ENCODE measurements at places on chromosomes 4 and X.

DNA sequence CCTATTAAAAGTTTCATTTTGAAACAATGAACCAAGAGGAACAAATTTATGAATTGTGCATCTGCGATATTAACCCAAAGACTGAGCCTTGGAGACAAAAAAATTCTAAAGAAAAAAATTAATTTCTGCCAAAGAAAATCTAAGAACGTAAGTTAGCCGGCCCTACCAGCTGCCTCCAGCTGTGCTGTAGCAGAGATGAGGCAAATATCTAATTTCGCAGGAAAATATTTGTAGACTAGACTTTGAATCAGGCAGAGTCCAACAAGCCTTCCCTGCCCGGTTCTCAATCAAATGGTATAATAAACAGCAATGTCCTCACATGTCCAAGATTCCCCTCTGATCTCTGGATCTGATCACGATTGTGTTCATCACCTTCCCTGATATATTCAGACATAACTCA, 21.2 kb upstream of the SMIM20 start:
- no peak for DNase-seq

- no peak for DNase-seq
These were observed 18.6 kb upstream of the RNF128 start for GRCh38 chrX:106707771-106708454.

DNA sequence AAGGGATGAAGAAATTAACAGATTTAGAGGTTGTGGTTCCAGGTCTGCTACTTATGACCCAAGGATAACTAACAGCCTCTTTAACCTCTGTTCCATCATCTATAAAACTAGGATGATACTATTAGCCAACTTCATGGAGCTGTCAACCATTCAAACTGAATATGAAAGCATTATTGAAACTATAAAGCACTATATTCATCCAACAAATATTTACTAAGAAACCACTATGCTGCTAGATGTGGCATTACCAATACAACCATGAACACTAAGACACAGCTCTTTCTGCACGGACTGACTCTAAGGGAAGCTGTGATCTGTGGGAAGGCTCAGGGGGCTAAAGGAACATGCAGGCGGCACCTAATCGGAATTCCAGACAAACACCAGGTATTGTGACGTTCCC, 66.0 kb downstream of the APBB2 start:
- no peak for DNase-seq

- DNase-seq: no peak
These were observed 1667.9 kb upstream of the PCDH7 start for GRCh38 chr4:29052266-29052665.

DNA sequence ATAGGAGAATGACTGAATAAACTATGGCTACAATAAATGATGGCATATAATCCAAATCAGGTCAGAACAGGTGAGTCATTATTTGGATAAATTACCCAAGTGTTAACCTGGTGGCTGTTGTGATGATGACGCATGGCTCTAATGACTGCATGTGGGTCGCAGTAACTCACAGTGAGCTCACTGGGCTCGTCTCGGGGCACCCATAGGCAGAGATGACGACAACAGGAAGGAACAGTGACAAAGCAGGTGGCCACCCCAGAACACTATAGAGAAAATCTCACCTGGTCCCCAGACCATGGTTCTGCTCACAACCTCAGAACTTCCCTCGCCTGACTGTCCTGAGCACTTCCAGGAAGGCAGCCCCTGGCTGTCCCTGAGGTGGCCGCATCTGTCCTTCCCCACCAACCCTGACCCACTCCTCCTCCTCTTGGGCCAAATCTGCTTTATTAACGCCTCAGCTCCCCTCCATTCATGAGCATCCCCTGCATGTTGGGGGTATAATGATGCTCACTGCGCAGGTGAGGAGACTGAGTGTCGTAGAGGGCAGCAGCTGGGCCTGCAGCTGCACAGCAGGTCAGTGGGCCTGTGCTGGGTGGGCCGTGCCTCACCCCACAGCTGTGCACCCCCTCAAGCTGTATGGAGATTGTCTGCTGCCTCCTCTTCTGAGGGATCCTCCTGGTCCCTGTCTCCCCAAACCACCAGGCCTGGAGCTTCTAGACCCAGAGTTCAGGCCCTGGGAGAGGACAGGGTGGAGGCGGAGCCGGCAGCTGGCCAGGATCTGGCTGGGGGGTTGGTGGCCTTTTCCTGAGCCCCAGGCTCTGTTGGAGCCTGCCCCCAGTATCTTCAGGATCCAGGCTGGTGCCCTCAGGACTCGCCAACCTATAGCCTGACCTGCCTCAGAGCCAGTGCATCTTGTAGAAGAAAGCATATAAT, 30.9 kb upstream of the FAM156A start:
- DNase-seq: no peak

DNA sequence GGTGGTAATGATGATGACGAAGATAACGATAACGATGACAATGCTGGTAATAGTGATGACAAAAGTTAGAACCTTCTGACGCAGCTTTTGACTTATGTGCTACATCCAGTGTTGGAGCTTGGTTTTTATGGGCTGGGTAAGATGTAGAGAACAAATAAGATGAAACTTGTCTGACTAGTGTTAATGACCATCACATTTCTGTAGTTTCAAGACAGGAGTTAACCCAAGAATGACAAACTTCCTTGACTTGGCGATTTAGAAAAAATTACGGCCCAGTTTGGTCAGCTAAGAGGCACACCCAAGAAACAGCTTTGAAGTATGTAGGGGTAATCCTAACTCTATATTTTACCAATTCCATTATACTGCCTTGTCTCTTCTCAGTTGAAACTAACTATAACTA, at the start of gene TMPRSS11B:
TSS of gene TMPRSS11B (minus strand) at position 101 of the 400 bp plus-strand sequence. CDS start 136 bp downstream, outside the sequence.
- no peak for DNase-seq

- DNase-seq: no peak
These were observed 396.6 kb downstream of the MAPK10 start for GRCh38 chr4:85963231-85963630.

DNA sequence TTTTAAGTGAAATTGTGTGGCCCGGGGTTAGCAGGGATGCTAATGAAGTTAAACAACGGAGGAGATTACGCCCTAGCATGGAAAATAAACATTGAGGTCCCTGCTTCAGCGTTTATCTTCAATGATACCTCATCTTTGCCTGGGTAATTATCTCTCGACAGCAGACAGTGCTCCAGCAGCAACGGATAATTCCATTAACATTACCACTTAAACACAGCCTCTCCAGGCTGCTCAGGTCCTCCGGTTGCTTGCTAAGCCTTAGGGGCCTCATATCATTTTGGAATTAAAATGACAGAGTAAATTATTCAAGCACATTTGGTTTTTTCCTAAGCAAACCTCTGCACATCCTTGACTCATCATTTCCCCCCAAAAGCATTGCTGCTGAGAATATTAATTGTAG, 281.5 kb upstream of the KLF3 start:
- DNase-seq: peak; percentile 90

DNA sequence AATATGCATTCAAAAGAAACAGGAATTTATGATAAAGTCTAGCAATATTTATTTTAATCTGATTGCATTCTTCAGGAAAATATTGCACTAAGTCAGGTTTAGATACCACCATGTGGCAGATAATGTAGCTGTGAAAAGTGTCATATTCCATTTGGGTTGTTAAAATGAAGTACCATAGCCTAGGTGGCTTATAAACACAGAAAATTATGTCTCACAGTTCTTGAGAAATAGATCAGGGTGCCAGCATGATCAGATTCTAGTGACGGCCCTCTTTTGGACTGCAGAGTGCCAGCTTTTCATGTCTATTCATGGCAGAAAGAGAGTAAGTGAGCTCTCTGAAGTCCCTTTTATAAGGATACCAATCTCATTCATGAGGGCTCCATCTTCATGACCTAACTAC, 5.6 kb upstream of the ADGRL3 start:
- no peak for DNase-seq

DNA sequence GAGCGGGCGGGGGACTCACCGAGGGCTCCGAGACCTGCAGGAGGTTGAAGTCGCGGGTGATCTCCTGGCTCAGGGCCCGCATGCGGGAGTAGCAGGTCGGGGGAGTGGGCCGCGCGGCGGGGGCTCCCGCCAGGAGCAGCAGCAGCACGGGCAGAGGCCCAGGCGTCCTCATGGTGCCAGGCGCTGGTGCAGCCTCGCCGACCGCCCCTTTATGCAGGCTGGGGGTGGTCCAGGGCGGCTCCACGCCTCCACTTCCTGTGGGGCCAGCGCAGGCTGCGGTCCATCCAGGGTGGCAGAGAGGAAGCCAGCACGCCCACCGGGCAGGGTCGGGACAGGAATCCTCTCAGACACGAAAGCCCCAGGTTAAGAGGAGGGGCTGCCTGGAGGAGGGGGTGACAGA, at the start of gene CYTL1:
TSS of gene CYTL1 (minus strand) at position 185 of the 400 bp plus-strand sequence. CDS start at position 172, 13 bp downstream.
- peak; percentile 65 for DNase-seq

- DNase-seq: no peak
These were observed 6.5 kb upstream of the NUDT6 start for GRCh38 chr4:122928930-122929329.

GRCh38 chr4:40394236-40394635, 59.1 kb downstream of the CHRNA9 start:
- no peak for DNase-seq

DNA sequence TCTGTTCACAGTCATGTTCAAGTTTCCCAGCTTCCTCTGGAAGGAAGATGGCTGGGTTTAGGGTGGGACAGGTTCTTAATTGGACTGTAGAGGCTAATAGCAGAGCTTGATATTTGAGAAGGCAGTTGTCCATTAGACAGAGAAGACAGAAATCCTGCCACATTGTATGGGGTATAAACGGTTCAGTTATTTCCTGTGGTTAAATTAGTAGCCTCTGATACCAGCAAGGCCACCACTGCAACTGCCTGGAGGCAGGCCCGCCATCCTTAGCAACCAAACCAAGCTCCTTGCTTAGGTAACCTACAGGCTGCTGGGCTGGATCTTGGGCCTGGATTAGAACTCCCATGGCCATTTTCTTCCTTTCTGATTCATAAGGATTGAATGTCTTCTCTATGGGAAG, 1367.0 kb downstream of the PCDH7 start:
- no peak for DNase-seq

DNA sequence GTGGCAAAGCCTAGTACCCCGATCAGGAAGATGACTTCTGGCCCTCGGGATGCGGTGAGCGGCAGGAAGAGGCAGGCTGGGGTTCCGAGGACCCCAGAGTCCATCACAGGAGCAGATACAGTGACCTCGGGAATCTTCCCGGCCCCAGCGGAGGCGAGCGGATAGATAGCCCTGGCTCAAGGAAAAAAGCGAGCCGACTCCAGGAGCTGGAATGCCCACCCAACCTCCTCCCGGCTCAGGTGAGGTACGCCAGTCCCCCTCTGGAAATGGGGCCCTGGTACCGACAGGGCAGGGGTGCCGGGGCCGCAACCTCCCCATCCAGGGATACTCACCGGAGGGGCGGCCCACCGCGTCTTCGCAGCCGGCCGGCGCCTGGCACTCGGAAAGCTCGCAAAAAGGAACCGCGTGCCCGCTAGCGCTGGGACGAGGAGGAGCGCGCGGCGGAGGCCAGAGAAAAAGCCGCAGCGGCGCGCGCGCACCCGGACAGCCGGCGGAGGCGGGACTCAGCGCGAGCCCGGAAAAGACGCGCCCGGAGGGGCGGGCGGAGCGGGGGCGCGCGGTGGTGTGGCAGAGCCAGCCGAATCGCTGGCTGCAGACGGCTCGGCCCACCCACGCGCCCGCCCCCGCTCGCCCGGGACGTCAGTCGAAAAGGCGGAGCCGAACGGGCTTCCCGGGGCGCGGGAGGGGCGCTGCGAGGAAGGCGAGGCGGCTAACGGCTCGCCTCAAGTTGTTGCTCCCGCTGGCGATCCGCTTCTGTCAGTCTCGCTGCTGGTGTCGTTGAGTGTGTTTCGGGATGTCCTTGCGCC, at the start of gene ACSL4:
TSS of gene ACSL4 (minus strand) at position 451 of the 806 bp plus-strand sequence. CDS start 49,894 bp downstream, outside the sequence.
- peak; percentile 86 for DNase-seq

- no peak for DNase-seq
These were observed 562.9 kb upstream of the MAGEB2 start for GRCh38 chrX:29652484-29652883.

- DNase-seq: no peak
These were observed 301.4 kb downstream of the TMA16 start for GRCh38 chr4:163795885-163796284.

DNA sequence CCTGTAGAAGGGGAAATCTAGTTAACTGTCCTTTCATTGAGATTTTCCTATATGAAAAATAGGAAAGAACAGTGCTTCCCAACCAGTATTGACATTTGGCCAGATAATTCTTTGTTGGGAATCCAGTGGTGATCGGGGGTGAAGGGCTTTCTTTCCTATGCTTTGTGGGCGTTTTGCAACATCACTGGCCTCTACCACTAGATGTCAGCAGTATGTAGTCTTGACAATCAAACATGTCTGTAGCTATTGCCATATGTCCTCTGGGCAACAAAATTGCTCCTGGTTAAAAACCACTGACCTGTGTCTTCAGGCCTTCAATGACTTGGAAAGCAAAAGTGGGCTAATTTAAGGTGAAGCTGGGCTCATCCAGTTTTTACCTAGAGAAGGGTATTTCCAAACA, 658.5 kb downstream of the DACH2 start:
- peak; percentile 28 for DNase-seq

GRCh38 chr4:101284546-101284945, 62.8 kb downstream of the PPP3CA start:
- no peak for DNase-seq

- no peak for DNase-seq
These were observed 63.4 kb upstream of the PDE5A start for GRCh38 chr4:119692001-119692400.

DNA sequence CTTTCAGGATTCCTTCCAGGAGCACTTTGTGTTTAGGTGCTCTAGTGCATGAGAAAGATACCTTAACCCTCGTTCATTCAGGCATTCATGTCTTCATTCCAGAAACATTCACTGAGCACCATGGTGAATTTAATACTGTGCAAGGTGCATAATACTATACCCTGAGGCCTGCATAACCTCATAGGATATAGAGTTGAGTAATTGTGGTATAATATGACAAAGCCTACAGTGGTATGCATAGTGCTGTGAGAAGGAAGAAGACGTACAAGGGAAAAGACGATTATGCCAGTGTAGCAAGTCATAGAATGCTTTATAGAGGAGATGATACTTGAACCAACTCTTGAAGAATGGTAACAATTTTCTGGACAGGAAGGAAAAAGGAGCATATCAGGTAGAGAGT, 34.3 kb downstream of the MTM1 start:
- no peak for DNase-seq

DNA sequence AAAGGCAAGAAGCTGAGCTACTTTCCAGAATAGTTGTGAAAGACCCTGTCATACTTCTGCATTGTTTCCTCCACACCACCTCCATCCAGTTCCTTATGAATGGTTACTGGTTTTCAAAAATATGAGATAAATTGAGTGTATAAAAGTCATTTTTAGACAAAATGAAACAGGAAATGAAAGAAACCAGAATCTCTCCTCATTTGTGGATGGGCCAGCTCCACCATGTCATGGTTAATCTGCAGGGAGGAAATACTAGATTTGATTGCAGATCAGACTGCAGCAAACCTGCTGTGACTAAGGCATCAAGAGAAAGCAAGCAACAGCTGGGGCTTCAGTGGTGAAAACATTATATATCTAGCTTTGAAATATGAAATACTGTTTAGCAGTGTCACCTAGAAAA, 23.8 kb downstream of the F9 start:
- no peak for DNase-seq

- no peak for DNase-seq
These were observed 46.5 kb upstream of the HPSE start for GRCh38 chr4:83381173-83381572.

- no peak for DNase-seq
These were observed 98.9 kb downstream of the EVC2 start for GRCh38 chr4:5609306-5610007.

Measured in hematopoietic multipotent progenitor cell treated with erythropoietin and hydrocortisone succinate and interleukin-3 and kit ligand, for 6 days (in vitro differentiated cells).